ENCODE measurements at places on chromosomes 7 and 10.

DNA sequence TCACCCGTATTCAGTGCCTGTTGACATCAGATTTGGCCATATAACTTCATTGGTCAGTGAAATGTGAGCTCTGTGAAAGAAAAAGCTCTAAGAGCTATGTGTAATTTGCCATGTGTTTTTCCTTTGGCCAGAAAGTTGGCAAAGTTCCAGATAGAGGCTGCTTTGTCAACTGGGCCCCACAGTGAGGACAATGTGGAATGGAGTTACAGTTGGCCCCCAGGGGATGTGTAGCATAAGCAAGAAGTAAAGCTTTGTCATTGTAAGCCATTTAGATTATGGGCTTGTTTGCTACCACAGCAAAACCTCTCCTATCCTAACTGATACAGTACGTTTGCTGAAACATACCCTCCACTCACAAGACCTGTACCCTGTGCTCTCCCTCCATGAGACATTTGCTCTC lies 119.1 kb upstream of the HABP2 start:
- DNase-seq, result no peak

DNA sequence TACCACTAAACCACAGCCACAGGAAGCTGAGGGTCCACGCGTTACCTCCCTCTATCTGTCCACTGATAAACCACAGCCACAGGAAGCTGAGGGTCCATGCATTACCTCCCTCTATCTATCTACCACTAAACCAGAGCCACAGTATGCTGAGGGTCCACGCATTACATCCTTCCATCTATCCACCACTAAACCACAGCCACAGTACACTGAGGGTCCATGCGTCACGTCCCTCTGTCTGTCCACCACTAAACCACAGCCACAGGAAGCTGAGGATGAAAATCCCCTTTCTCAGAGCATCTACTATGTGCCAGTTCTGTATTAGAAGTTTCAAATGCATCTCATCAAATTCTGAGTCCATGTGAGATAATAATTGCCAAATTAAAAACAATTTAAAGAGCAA lies 589.3 kb downstream of the DNAJB6 start:
- DNase-seq, result no peak

DNA sequence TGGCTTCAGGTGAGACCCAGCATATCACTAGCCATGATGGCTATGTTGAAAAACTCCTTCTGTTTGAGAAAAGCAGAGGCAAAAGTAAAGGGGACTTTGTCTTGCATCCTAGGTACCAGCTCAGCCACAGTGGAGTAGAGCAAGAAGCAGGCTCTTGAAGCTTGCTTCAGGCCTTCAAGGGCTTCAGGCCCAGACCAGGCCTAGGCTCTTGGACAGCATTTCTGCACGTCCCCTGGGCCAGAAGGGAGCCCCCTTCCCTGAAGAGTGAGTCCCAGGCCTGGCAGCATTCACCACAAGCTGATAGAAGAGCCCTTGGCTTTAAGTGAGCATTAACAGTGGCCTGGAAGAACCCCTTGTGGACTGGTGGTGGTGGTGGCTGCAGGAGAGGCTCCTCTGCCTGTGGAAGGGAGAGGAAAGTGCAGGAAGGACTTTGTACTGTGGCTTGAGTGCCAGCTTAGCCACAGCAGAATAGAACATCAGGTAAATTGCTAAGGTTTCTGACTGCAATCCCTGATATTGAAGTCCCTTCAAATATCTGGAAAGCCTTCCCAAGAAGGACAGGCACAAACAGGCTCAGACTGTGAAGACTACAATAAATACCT lies 28.1 kb upstream of the FAM171A1 start:
- DNase-seq, result no peak

- DNase-seq, result no peak
These were observed 66.9 kb downstream of the SEMA3D start for GRCh38 chr7:85119934-85120333.

DNA sequence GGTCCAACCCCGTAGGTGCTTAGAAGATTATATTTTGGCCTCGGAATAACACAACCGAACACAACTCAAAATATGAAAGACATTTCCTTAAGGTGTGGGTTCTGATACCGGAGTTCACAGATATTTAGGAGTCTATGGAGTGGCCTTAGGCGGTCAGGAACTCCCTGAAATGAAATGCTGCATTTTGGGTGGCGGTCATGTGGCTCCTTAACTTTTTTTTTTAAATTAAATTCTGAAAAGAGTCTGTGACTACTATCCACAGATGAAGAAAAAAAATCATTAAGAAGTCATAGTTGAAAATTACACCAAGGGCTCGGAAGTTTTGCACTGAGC lies 290.9 kb upstream of the NFE2L3 start:
- DNase-seq, result no peak

- DNase-seq, result no peak
These were observed 140.0 kb upstream of the PHYHIPL start for GRCh38 chr10:59036311-59037017.

DNA sequence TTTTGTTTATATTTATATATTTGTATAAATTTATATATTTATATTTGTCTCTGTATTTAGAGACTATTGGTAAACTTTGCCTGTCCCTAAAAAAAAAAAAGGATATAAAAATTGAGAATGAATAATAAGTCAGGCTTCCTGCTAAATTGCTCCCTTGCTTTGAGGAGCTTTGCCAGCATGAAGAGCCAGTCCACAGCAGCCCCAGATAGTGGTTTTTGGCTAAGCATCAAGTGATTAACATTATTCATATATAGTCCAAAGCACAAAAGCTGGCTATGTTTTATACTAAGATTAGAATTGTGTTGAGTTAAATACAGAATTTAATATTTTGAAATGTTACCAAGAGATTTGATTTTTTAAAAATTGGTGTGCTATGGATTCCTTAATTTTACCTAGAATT lies 264.9 kb upstream of the FERD3L start:
- no peak for DNase-seq

DNA sequence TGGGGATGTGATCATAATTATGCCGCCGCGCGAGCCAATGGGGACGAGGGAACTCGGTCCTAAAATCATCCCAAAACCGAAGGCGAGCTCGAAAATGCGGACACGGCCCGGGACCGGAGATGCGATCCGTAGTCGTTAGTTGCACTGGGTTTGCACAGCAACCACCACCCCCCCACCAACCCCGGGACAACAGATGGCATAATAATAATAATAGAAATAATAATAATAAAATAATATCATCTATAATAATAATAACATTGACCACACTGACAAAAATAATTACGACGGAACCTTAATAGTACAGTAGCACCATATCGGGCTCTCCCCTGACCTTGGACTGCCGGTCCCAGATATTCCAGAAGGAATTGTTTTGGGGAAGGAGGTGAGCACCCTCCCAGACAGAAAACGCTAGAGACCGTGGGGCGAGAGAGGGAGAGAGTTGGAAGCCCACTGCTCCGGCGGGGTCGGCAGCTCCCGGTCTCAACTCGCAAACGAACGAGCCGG lies 1.1 kb upstream of the EMX2 start:
- peak; percentile 62 for DNase-seq

GRCh38 chr7:129225931-129226572 lies 1.2 kb downstream of the AHCYL2 start:
- no peak for DNase-seq

GRCh38 chr10:121154310-121154709 lies 303.1 kb downstream of the WDR11 start:
- no peak for DNase-seq

GRCh38 chr10:66832781-66833422 lies 92.9 kb upstream of the LRRTM3 start:
- DNase-seq, result no peak

DNA sequence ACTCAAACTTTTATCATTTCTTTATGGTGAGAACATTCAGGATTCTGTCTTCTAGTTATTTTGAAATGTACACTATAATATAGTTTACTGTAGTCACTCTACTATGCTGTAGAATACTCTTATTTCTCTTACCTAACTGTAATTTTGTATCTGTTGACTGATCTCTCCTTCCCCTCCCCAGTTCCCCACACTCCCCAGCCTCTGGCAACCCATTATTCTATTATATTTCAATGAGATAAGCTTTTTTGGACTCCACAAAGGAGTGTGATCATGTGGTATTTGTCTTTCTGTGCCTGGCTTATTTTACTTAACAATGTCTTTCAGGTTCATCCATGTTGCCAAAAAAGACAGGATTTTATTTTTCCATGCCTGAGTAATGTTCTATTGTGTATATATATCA lies 71.4 kb upstream of the DYNC1I1 start:
- no peak for DNase-seq

DNA sequence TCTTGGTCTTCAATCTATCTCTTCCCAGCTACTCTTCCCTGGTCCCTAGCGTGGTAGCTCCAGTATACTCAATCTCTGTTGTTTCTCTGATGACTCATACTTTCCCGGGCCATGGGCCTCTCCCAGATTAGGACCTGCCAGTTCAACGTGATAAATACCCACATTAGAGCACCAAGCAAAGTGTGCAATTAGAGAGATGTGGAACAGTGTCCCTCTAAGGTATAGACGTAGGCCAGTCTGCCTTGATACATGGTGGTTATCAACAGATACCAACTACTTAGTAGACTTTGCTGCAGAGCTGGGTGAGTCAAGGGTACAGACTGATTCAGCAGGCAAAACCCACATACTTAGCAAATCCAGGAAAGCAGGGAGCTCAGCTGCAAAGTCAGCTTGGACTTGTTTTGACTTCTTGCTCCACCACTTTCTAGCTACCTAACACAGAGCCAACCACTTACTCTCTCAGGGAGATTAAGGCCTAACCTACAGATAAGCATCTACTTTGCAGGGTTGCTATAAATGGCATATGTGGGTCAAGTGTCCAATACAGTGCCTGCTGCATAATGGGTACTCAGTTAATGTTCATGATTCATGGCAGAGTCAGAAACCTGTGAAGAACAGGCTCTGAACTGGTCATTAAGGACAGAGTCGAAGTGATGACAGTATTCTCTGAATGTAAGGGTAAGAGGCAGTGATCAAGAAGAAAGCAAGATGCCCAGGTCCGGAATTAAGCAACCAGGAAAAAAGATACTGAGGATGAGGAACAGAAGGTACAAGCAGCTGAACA lies 176.1 kb downstream of the CHN2 start:
- no peak for DNase-seq

DNA sequence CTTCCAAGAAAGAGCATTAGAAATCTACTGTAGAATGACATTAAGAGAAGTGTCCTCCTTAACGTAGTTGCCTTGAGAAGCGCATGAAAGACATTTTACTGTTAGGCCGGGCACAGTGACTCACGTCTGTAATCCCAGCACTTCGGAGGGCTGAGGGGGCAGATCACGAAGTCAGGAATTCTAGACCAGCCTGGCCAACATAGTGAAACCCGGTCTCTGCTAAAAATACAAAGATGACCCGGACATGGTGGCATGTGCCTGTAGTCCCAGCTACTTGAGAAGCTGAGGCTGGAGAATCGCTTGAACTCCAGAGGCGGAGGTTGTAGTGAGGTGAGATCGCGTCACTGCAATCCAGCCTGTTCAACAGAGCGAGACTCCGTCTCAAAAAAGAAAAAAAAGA lies 28.9 kb downstream of the TARP start:
- DNase-seq, result no peak

DNA sequence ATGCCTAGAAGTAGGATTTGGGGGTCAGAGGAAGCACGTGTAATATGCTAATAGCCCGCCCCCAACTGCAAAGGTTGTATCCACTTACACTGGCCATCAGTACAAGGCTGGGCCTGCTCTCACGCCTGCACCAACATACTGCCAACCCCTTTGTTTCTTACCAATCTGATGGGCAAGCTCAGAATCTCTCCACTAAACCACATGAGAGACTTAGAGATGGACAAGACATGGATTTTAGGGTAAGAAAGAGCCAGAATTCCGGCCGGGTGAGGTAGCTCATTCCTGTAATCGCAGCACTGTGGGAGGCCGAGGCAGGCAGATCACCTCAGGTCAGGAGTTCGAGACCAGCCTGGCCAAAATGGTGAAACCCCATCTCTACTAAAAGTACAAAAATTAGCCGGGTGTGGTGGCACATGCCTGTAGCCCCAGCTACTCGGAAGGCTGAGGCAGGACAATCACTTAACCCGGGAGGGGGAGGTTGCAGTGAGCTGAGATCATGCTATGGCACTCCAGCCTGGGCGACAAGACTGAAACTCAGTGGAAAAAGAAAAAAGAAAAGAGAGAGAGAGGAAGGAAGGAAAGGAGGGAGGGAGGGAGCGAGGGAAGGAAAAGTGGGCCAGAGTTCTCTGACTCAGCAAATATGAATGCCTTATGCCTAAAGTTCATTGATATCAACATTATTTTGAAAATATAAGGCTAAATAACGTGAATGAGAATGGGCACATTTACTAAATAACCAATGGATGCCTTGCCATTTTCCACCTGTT lies 162.2 kb downstream of the SLIT1 start:
- no peak for DNase-seq

- no peak for DNase-seq
These were observed 86.2 kb upstream of the PDGFA start for GRCh38 chr7:605661-606450.

DNA sequence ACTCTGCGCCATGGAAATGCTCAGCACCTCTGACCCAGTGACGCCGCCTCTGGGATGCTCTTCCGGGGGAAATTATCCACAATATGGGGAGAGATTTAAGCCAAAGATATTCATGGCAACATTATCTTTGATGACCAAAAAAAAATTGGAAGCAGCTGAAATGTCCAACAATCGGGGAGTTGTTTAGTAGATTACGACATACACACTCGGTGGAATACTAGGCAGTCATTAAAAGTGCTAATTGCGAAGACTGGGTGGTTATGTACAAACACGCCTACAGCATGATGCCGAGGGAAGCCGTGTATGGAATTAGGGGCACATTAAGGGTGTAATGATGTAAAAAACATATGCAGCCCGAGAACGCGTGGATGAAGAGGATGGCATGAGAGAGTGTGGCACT lies 75.2 kb downstream of the UNCX start:
- DNase-seq, result no peak

DNA sequence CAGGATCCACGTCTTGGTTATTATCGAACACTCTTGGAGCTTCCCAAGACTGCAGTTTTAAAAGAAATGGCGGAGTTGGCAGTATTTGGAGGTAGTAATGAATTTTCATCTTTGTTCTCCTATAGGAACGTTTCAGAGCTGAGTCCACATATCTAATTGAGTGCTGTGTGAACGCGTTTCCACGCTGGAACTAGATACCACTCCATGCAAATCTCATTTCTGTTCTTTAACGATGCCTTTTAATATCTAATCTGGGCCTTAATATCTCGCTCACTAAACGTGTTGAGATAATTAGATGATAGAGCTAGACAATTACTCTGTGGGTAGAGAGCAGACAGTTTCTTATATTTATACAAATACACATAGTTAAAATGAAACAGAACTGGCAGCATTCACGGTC lies 523.6 kb downstream of the DNAJB6 start:
- no peak for DNase-seq

DNA sequence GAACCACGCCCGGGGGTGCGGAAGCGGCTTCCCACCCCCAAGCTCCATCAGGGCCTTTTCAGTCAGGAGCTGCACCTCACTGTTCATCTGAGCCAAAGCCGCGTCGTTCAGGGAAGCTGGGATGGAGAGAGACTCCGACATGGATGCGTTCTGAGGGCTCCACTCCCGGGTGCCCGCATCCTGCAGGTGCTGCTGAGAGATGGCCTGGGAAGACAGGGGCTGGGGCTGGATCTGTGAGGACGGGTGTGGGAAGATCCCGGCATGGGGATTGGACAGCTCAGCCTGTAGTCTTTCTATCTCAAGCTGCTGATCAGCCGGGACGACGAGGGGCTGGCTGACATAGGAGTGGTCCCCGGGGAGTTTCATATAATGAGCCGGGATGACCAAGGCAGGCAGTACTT lies 45.0 kb upstream of the NMT2 start:
- no peak for DNase-seq

Measured in AG04449 (cell line).